Left cardiac atrium (tissue), 4 donors: ENCODE measurements at places on chromosomes 3 and 15. TPM values are rescaled to one million over a fixed set of nuclear protein-coding genes. Genes with fewer than 3 reads are reported as not detected.

C2CD4A gene
- total RNA-seq = not detected

IMPG2 gene
- total RNA-seq = 0.31 TPM

NUP210 gene
- 2.8 TPM for total RNA-seq

SPINK8 gene
- total RNA-seq = not detected

KNG1 gene
- 0.24 TPM for total RNA-seq

ANKRD34C gene
- total RNA-seq = not detected

ARGFX gene
- total RNA-seq = not detected

TKT gene
- total RNA-seq = 91.0 TPM

PLA2G4B gene
- total RNA-seq = 5.4 TPM

RHCG gene
- 1.8 TPM for total RNA-seq

SLC6A20 gene
- not detected for total RNA-seq

FGF12 gene
- total RNA-seq = 245 TPM

CHRFAM7A gene
- total RNA-seq = 2.8 TPM

ABHD17C gene
- total RNA-seq = 3.3 TPM

SLC33A1 gene
- 20.4 TPM for total RNA-seq

SPTBN5 gene
- total RNA-seq = 1.7 TPM

ARRDC4 gene
- total RNA-seq = 20.1 TPM

CEMIP gene
- total RNA-seq = 0.44 TPM

PRR20G gene
- not detected for total RNA-seq

MORC1 gene
- not detected for total RNA-seq

BDH1 gene
- total RNA-seq = 31.4 TPM

ADAMTS9 gene
- total RNA-seq = 100 TPM

UACA gene
- 37.6 TPM for total RNA-seq

MCF2L2 gene
- total RNA-seq = 0.34 TPM

RETNLB gene
- total RNA-seq = not detected

RFTN1 gene
- 28.8 TPM for total RNA-seq

C15orf62 gene
- total RNA-seq = 0.26 TPM

SAMMSON gene
- total RNA-seq = not detected

GOLGA8M gene
- 2.9 TPM for total RNA-seq

TNNC1 gene
- 2,841 TPM for total RNA-seq

ARHGEF3 gene
- 11.9 TPM for total RNA-seq

CTXND1 gene
- total RNA-seq = 0.24 TPM

PPM1L gene
- 30.2 TPM for total RNA-seq

FXR1 gene
- 195 TPM for total RNA-seq

SCN11A gene
- total RNA-seq = not detected

MEX3B gene
- total RNA-seq = 2.2 TPM
